ENCODE measurements at places on chromosomes 13 and 19. TPM values are rescaled to one million over a fixed set of nuclear protein-coding genes. Genes with fewer than 3 reads are reported as not detected.

DNA sequence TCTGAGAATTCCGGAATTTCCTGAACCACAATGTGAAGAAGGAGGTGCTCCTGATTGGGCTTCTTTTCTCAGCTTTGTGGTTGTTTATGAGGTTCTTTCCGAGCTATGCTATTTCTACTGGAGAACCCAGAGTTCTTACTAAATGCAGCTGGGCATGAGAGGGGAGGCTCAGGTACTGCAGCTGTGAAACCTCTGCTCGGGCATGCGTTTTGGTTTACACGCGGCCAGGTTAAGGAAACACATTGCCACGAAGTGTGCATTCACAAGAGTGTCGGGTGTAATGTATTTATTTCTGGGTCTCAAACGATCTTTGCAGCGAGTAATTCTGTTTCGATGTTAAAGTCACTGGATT, 661 bp upstream of the MIR17HG start:
- no peak for DNase-seq

GRCh38 chr13:51794964-51795363, 9.0 kb downstream of the DHRS12 start:
- peak; percentile 45 for DNase-seq

DNA sequence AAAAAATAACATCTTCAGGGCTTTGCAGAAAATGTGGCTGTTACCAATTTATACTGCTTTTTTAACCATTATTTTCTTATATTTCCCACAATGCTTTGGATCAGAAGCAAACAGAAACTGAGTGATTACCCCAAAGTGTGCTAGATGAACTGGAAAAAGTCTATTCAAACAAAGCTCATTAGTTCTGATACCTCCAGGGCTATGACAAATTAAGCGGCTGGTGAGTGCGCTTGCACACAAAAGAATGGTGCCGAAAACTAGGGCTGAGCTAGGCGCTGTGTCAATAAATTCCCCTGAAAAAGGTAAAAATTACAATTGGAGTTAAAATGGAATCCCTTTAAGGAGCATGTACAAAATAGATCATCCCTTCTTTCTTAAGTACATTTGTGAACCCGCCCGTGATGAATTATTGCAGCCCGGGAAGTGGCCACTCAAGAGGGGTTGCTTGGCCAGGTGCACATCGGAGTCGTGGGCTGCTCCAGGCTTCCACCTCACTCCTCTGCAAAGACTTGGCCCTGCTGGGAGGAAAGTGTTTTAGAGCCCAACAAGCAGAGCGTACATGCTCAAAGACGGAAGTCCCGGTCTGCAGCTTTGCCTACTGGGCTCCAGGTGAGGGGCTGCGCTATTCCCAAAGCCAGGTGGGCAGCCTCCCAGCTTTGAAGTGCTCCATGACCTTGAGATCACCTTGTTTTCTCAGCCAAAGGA, 164.0 kb upstream of the ZNF507 start:
- DNase-seq: no peak

GRCh38 chr13:62123409-62123808, 707.8 kb upstream of the PCDH20 start:
- no peak for DNase-seq

GRCh38 chr13:28337166-28338005, 157.5 kb downstream of the FLT1 start:
- no peak for DNase-seq

GRCh38 chr19:14774373-14774772, 4.0 kb downstream of the ADGRE2 start:
- DNase-seq: no peak

DNA sequence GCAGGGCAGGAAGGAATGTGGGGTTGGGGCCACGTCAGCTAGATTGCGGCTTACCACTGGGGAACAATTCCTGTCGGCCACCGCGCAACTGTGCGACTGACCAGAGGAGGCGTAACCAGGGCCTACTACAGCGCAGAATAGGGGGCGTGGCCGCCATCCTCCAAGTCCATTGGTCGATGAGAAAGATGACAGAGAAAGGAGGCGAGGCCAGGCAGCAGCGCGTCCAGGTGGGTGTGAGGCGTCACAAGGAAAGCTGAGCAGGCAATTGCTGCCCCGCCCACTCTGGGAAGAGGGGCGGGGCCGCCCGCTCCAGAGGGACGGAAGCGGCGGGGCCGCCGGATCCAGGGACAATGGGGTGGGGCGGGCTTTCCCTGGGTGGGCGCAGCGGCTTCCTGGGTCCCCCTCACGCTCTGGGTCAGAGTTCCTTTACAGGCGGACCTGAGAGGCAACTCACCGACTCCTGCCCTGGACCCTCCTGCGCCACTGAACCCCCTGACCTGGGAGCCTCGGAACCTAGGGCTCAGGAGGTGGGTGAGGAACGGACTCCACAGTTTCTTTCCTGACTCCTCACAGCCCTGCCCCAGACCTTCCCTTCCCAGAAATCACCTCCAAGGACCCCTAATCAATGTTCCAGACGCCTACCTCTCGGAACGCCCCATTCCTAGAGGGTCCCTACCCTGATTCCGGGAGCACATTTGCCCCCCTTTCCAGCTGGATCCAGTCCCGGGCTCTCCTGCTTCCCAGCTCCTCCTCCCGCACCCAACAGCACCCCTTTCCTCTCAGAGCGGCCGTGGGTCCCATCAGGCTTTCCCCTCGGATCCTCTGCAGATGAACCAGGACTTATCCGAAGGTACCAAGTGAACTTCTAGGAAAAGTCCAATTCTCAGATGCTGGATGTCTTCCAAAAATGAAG, 101.5 kb upstream of the ZNF492 start:
- DNase-seq: peak; percentile 97

DNA sequence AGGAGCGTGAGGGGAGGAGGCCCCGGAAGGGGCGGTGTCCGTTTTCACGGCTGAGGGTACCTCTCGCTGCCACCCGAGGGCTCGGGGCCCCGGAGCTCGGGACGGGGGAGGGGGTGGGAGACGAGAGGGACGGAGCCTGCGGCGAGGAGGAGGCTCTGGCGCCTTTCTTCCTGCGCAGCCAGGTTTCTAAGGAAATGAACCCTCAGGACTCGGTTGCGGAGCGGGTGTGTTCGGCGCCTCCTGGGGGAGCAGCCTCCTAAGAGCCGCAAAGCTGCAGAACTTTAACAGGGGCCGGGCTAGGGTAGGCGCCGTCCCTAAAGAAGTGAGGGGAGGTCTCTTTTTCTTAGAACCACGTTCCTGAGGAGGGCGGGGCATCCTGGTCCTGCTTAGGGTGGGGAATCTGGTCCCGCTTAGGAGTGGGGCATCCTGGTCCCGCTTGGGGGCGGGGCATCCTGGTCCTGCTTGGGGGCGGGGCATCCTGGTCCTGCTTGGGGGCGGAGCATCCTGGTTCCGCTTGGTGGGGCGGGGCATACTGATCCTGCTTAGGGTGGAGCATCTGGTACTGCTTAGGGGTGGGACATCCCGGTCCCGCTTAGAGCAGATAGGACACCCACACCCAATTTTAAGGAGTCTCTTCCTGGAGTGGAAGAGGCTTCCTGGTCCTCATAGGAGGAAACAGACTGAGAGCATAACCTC, 6.2 kb downstream of the SYT5 start:
- DNase-seq: no peak

DNA sequence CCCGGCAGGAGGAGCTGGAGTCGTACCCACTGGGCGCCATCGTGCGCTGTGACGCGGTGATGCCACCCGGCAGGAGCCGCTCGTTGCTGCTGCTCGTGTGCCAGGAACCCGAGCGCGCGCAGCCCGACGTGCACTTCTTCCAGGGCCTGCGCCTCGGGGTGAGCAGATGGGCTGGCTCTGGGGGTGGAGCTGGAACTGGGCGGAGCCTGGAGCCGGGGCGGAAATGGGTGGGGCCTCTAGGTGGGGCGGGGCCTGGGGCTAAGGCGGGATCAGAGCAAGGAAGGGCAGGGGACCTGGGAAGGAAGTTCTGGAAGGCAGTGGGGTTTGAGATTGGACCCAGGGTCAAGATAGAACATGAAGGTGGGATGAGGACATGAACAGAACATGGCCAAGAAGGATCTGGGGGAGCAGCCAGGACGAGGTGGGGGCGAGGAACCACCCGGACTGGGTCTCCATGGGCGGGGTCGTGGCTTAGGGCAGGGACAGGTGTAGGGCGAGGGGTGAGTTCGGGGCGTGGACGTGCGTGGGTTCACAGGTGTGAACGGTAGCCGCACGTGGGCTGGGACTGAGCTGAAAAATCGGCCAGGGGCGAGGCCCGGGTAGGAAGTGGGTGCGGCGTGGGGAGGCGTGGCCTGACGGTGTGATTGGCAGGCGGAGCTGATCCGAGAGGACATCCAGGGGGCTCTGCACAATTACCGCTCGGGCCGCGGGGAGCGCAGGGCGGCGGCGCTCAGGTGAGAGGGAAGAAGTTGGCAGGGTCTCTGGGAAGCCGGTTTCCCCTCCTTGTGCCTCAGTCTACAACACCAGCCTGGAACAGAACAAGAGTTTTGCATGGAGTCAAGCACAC, 4.7 kb downstream of the EPS8L1 start:
- DNase-seq: no peak

- no peak for DNase-seq
These were observed 12.3 kb upstream of the SACS start for GRCh38 chr13:23445794-23446193.

GRCh38 chr19:36646746-36647145, 19.9 kb downstream of the ZNF461 start:
- no peak for DNase-seq

GRCh38 chr19:4556597-4557127, 2.8 kb downstream of the SEMA6B start:
- no peak for DNase-seq

- DNase-seq: no peak
These were observed 1323.5 kb upstream of the SLC10A2 start for GRCh38 chr13:104389691-104390090.

DNA sequence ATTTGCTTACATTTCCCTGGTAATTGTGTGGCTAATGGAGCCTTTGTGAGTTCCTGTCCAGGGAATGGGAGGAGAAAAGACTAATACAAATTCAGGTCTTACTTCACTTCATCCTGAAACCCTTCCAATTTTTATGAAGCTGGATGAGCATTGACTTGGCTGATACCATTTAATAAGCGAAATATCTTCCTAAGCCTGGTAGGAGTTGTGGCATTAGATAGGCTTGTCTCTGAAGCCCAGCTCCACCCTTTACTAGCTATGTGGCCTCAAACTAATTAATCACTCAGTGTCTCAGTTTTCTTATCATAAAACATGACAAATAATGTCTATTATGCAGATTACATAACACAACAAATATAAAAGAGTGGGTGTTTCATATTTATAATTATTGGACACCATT, 106.3 kb downstream of the FGF9 start:
- no peak for DNase-seq

GRCh38 chr13:29513002-29513980, 82.2 kb downstream of the SLC7A1 start:
- DNase-seq: no peak

DNA sequence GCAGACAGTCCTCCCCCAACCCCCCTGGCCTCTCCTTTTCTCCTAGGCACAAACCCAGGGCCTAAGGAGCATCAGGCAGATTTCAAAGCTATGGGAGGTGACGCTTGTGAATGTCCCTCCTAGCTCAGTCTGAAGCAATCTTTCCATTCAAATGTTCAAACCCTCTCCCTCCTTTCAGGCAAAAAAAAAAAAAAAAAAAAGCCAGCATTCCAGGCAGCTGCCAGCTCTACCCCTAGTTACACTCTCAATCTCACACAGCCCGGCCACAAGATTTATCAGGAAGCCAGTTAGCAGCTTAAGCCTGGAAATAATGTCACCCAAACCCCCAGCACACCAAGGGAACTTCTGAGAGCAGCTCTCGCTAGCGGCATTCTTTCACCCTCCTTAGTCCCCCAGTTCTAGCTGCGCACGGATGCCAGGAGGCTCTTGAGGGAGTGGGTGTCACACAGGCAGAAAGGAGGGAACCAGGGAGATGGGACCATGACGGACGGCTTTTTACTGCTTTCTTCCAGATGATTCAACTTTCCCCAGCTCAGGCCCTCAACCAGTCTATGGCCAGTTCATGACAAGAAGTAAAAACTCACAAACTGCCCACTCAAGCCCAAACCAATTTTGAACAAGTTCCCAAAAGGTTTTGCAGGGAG, 6.3 kb downstream of the SH3GL1 start:
- DNase-seq: no peak

- DNase-seq: peak; percentile 81
These were observed 2.4 kb upstream of the F2RL3 start for GRCh38 chr19:16886305-16886880.

DNA sequence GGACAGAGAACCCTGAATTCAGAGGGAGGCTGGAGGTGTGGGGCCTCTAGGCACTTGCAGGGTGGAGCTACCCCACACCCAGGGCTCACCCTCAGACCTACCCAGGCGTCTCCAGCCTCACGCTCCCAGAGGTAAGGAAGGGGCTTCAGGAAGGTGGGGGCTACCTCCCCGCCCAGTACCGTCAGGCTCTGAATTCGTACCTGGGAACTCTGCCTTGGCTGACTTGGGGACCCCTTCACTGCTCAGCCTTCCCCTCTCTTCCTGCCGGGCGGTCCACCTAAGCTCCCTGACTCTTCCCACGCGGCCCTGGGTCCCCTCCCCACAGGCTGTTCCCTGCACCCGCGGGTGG, 28.5 kb upstream of the PARP4 start:
- DNase-seq: no peak

- DNase-seq: no peak
These were observed 1.2 kb downstream of the LACC1 start for GRCh38 chr13:43880926-43881325.

- no peak for DNase-seq
These were observed 21.8 kb downstream of the SAFB2 start for GRCh38 chr19:5600797-5601196.

DNA sequence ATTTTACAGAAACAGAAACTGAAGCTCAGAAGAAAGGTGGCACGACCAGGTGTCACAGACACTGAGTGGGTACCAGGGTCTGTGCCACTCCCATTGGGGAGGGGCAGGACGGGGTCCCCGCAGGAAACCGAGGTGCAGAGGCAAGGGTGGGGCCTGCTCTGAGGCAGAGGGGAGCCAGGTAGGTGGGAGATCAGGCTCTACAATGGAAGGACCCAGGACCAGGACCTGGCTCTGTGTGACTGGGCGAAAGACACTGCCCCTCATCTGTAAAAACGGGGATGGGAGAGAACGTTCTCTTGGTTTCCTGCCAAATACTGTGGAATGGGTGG, 2.8 kb downstream of the PTGIR start:
- no peak for DNase-seq

- DNase-seq: no peak
These were observed 311.3 kb downstream of the KLF5 start for GRCh38 chr13:73370066-73370465.

GRCh38 chr13:51583469-51583874, 790 bp upstream of the WDFY2 start:
- no peak for DNase-seq

- DNase-seq: no peak
These were observed 190.8 kb downstream of the ZNF536 start for GRCh38 chr19:30562981-30563380.

The SPIB gene
- not detected for total RNA-seq

The ZNF566 gene
- 21.6 TPM for total RNA-seq

The ZNF577 gene
- 21.9 TPM for total RNA-seq

The ZNF66 gene
- 3.6 TPM for total RNA-seq

The BCL2L12 gene
- 9.2 TPM for total RNA-seq

The BEST2 gene
- total RNA-seq: not detected

The HIPK4 gene
- total RNA-seq: 0.36 TPM

The ZNF540 gene
- 8.0 TPM for total RNA-seq

The ZNF575 gene
- total RNA-seq: 0.14 TPM

The CLEC17A gene
- not detected for total RNA-seq

The ARGLU1 gene
- 88.1 TPM for total RNA-seq

The POU2F2 gene
- 2.5 TPM for total RNA-seq

Measured in sigmoid colon (tissue), 7 donors.